ENCODE measurements at places on chromosomes 1 and 21.
A peak's percentile ranks its signal among the peaks of the same experiment; 100 is the strongest.

GRCh38 chr1:171107262-171107940, 16.7 kb downstream of the FMO3 start:
- peak; percentile 7 for DNase-seq

DNA sequence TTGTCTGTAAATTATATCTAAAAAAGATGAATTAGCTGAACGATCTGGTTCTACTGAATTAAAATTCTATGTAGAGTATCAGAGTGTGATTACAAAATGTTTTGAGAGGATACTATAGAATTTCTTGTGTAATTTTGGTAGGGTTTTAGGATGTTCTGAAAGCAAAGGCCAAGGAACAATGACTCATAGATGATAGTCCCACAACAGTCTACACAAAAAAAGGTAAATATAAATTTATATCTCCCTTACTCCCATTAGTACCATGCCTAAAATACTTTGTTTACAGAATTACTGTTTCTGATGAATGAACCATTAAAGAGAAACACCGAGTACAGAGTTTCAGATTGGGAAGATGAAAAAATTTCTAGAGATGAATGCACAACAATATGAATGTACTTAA, 9.5 kb downstream of the EDEM3 start:
- DNase-seq, result no peak

DNA sequence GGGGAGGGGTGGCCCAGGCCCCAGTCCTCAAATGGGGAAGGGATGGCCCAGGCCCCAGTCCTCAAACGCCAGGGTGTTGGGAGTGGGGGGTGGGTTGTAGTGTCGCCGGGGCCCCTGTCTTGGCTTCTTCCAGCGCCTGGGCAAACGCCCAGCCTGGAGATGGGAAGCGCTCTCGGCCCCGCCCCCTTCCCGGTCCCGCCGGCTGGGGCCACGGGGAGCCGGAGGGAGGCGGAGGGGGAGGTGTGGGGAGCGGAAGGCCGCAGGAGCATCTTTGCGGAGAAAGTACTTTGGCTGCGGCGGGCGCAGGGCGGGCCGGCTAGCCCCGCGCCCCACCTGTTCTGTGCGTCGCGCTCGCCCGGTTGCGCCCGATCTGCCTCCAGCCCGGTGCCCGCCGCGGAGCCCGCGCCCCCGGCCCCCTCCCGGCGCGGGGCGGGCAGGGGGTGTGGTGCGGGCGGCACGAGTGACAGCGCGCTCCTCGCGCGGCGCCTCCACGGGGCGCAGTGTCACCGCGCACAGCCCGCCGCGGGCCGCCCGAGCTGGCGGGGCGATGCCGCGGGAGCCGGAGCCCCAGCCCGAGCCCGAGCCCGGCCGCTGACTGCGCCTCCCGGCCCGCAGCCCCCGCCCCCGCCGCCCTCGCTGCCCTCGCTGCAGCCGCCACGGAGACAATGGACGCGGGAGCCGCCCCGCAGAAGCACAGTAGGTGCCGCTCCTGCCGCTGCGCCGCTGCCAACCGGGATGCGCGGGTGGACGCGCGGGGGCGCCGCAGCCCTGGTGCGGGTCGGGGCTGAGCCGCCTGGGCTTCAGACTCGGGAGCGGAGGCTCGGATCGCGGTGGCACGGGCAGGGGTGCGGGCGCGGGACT, 31.1 kb upstream of the PEX10 start:
- DNase-seq, result no peak

DNA sequence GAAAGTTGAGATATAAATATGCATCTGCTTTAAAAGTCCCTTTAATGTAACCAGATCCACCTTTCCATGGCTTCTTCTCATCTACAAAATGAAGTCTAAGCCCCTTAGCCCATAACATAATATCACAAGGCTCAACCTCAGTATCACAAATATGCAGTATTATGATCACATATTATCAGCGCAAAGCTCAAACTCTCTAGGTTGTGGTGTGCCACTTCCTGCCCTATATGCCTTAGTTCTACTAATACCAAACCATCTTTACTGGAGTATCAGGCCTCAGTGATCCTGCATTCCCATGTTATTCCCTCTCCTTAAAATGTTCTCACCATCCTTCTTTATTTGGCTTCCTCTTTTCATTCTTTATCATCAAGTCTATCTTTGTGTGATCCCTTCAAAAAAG, 301.8 kb downstream of the NEGR1 start:
- no peak for DNase-seq

DNA sequence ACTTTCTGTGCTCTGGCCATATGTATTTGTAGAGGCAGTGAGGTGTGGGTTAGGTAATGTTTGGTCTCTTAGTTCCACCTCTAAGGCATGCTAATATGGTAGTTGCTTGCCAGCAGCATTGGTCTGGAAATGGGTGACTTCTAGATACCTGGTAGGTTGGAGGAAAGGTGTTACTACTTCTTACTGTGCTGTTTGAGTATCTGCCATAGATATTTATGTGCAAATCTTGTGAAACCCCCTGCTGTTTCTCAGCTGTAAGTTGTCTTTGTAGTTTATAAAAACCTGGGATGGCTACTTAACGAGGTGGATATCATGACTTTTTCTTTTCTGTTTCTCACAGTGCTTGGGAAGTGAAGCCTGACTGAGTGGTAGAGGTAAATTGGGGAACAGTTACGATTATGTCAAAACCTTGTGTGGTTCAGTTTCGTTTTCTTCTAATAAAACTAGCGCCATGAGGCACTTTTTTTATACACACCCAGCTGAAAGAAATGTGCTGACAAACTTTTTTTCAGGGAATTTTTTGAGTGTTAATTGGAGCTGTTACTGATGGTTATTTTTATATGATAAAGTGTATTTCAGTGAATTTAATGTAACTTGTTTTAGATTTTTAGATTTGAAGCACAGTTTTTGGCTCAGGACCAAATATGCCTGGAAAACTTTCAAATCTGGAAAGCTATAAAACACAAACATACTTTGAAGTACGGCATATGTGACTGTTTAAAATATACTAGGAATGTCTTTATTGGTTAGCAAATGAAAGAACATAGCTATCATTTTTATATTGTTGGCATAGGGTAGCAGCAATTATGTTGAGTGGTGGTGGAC, 42.1 kb downstream of the CAMSAP2 start:
- peak; percentile 38 for DNase-seq

DNA sequence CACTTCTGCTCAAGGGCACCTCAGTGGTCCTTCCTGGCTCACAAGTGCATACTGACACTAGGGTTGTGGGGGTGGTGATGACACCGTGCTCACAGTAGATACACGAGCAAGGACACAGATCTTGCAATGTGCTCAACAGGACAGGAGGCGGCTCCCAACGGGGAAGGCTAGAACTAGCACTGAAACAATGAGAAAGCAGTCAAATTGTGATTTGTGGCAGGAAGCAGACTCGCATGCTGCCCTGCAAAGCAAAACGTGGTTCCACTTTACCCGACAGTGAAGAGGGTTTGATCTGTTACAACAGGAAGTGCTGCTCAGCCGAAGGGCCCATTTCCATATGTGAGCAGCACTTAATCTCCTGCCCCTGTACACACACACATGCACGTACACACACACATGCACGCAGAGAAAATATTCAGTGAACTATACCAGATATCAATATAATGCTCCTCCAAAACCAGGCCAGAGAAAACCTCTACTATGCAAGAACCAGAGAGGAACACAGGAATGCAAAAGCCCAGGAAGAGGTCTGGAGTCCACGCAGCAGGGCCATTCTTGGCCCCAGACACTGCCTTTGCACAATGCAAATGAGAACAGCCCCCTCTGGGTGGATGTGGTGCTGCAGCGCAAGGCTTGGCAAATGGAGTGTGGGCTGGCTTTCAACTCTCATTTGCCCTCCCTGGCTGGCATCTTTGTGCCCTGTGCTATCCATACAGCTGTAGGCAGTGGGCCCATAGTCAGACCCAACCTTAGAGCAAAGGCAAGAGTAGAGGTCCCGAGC, 47.1 kb downstream of the KANK4 start:
- DNase-seq, result no peak

DNA sequence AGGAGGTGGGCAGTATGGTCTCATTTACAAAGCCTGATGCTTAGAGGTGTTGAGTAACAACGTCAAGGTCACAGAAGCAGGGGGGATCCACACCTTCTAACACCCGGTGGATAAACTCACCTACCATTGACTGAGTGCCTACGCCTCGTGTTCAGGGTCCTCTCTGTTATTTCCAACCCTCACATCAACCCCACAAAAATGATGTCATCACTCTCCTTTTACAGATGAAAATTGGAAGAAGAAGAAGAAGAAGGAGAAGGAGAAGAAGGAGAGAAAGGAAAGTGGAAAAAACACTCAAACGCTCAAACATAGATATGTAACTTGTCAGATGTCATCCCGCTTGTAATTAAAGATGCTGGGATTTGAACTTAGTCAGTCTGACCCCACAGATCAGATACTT, 653 bp upstream of the KCNN3 start:
- DNase-seq, result no peak

DNA sequence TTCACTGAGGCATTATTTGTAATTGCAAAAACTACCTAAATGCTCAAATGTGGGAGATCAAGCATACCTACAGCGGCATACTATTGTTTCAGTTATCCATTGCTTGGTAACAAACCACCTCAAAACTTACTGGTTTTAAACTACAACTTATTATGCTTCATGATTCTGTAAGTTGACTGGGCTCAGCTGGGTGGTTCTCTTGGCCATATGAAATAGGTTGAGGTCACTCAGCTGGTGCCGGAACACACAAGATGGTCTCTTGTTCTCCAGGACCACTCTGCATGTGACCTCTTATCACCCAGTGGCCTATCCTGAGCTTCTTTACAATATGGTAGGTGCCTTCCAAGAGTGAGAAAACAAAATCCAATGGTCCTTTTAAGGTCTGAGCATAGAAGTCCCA, 195.4 kb upstream of the FGGY start:
- no peak for DNase-seq

- no peak for DNase-seq
These were observed 334.7 kb downstream of the AMY1C start for GRCh38 chr1:104084380-104084779.

DNA sequence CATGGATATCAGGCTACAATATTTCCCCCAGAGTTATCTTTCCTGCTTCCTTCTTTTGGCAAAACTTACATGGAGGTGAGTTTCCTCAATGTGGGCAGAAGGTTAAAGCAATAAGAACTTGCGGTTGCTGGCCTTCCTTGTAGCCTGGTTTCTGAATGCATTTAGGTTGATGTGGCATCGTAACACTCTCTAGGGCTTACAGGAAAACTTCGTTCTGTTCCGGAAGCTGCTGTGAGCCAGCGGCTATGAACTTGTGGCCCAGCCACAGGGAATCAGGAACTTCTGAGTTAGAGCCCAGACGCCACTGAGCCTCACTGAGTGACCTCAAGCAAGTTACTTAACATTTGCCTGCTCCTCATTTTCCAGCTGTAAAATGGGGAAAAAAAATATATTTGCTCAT, 623.4 kb upstream of the ADAMTS5 start:
- DNase-seq, result no peak

DNA sequence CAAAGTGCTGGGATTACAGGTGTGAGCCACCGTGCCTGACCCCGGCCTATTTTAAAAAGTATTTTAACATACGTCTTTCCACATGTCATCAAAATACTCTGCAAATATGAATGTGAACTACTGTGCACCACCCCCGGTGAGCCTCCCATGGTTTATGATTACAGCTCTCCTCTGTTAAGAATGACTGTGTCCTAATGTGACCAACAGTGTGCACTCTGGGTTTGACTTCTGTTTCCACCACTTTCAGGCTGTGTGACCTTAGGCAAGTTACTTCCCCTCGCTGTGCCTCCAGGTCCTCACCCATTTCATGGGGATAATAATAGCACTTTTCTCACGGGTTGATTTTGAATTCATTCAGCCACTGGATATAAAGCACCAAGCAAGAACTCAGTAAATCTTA, 14.7 kb downstream of the AMPD2 start:
- no peak for DNase-seq

DNA sequence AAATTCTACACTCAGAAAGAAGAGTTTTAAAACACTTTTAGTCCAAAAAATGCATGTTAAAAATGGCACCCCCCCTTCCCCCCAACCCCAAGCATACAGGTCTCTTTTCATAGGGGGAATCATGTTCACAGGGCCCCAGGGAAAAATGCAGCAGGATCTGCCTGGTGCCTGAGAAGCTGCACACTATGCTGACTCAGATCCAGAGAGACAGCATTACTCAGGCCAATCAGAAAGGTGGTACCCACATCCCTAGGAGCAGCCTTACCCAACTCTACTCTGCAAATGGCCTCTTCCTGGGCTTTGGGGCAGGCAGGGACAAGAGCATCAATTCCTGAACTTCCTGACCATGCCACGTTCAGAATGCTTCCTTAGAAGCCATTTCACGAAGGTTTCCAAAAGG, 119.0 kb downstream of the HIVEP3 start:
- no peak for DNase-seq

All from OCI-M1 (cell line).